ENCODE measurements at places on chromosomes 7 and 10.

GRCh38 chr10:79292026-79292766 is 55.1 kb upstream of the PPIF start:
- no peak for DNase-seq

- DNase-seq, result no peak
Observed at GRCh38 chr10:57017356-57018037, 656.4 kb upstream of the ZWINT start.

DNA sequence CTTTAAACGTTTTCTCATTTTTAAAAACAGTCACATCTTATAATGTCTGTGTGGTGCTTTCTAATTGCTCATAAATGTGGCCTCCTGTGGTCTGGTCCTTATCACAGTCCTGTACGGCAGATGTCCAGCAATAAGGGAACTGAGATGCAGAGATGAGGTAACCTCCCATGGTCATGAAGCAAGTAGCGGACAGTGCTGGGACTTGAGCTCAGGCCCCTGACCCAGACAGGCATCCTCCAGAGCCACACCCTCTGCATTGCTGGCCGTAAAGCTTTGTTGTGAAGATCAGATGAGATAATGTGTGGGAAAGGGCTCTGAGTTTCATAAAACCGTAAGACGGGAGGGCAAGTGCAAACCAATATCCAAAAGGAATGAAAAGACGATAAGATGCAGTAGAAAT is 48.2 kb downstream of the DYNC2I1 start:
- DNase-seq, result no peak

DNA sequence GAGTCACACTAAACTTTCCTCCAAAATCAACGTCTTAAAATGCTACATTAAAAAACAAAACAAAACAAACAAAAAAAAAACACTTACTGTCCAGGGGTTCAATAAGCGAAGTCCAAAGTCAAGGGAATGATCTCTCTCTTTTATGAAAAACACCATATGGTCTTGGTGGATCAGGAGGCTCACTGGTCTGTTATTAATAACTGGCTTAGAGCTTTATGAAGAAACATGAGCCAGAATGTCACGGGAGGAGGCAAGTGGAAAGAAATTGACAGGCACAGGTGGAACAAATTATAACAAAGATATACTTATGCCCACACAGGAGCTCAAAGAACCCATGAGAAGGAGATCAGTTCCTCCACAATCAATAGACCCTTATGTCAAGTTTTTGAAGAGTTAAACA is at the start of gene MRLN:
Gene MRLN (minus strand): TSS at position 189 of the 400 bp plus-strand sequence.
- no peak for DNase-seq

- DNase-seq, result no peak
Observed at GRCh38 chr10:26800468-26800867, 60.3 kb downstream of the ABI1 start.

GRCh38 chr7:18872344-18872743 is 245.1 kb downstream of the TWIST1 start:
- no peak for DNase-seq

- DNase-seq, result no peak
Observed at GRCh38 chr7:67764289-67764688, 767.7 kb downstream of the TYW1 start.

DNA sequence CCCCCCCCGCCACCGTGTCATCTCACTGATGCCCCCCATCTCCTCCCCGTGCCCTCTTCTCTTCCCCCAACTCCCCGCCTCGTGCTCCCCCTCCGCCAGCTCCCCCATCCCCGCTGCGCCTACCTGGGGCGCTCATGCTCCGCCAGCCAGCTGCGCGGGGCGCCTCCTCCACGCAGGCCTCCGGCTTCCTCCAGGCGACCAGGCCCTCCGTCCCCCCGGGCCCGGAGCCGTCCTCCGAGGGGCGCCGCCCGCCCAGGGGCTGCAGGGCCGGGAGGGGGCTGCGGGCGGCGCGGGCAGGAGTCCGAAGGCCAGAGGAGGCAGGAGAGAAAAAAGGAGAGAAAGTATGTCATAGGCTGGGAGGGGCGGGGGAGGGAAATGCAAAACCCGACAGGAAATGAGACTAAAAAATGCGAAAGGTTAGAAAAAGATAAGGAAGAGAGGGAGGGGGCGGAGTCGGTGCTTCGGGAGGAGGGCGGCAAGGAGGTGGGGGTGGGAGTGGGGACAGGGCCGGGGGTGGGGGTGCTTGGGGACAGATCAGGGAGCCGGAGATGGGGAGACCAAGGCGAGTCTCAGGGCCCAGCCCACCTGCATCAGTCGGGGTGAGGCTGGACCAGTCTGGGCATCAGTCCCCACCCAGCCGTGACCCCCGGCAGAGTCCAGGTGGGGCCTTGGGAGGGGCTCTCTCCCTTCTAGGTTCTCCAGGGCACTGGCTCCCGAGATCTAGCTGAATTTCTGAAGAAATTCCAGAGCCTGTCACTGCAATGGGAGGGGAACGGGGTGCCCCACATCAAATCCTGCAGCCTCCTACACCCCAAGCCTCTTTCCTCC is at the start of gene CARD11:
Gene CARD11 (minus strand): TSS at position 324 of the 828 bp plus-strand sequence. CDS start 85,361 bp downstream, outside the sequence.
- no peak for DNase-seq

- no peak for DNase-seq
Observed at GRCh38 chr10:80487791-80488538, 33.9 kb downstream of the TSPAN14 start.

DNA sequence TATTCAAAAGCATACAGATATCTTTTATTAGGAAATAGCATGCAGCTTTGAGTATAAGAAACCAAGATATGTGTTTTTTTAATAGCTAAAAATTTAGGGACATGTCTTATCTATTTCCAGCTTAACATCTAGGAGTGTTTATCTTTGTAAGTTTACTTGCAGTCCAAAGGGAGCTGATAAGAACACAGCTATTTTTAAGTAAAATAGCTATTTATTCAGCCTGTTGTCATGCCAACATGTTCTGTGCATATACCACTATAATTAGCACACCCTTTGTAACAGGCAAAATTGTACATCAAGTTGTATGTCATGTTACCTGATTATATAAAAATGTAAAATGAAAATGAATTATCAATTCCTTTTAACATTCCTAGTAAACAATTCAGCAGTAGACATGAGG is 29.6 kb downstream of the FAM133B start:
- DNase-seq, result no peak

- no peak for DNase-seq
Observed at GRCh38 chr7:105934572-105935185, 28.4 kb upstream of the CDHR3 start.

DNA sequence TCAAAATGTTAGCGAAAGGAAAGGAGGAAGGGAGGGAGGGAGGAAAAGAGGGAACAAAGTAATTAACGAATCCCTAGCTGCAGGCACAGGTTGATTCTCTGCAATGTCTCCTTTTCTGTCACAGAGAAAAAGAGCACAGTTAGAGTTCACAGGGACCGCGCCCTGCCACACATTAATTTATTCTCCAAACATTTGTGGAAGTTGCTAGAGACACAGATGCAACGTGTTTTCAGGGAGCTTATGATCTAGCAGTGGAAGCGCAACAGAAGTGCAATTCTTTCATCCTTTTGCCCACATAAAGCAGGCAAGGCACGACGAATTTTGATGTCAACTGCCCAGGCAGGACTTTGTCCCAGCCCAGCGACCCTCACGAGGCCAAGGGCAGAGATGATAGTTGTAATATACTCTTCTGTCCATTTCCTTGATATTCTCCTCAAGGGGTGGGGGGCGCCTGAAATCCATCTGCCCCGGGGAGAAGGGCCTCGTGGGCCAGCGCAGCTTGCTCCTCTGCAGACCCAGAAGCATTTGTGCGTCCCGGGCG is 101.7 kb upstream of the ZNF438 start:
- no peak for DNase-seq

- no peak for DNase-seq
Observed at GRCh38 chr7:149719912-149720335, 53.5 kb downstream of the ZNF467 start.

GRCh38 chr7:131957338-131958020 is 401.1 kb upstream of the PODXL start:
- DNase-seq, result no peak

GRCh38 chr7:126605553-126605952 is 647.2 kb downstream of the GRM8 start:
- no peak for DNase-seq

Data from BJ (cell line).